ENCODE measurements at places on chromosomes 5 and 9.
A peak's percentile ranks its signal among the peaks of the same experiment; 100 is the strongest.

DNA sequence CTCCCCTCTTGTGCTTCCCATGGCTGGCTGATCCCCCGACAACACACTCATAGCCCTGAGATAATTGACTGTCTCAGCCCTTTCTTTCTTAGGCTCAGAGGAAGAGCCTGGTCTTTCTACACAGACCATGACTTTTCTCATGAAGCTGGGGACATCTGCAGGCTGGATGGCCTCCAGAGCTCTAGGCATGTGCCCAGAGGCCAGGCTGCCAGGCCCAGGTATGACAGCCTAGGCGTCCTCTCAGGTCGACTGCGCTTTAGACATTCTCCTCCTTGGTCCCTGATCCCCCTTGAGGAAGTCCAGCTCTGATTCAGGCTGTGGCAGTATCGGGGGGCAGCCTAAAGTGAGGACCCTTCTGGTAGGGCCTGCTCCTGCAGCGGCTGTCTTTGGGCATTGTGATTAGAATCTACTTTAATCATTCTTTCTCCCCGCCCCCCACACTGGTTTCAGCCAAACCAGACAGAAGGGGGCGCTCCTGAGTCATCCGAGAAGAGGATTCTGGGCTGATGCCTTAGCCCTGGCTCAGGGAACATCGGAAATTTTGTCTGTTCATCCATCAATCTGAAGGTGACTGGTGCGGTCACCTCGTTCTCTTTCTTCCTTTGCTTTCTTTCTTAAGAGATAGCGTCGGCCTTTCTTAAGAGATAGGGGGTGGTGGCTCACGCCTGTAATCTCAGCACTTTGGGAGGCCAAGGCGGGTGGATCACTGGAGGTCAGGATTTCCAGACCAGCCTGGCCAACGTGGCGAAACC lies 66.5 kb upstream of the HSPA9 start:
- DNase-seq, result peak; percentile 59

DNA sequence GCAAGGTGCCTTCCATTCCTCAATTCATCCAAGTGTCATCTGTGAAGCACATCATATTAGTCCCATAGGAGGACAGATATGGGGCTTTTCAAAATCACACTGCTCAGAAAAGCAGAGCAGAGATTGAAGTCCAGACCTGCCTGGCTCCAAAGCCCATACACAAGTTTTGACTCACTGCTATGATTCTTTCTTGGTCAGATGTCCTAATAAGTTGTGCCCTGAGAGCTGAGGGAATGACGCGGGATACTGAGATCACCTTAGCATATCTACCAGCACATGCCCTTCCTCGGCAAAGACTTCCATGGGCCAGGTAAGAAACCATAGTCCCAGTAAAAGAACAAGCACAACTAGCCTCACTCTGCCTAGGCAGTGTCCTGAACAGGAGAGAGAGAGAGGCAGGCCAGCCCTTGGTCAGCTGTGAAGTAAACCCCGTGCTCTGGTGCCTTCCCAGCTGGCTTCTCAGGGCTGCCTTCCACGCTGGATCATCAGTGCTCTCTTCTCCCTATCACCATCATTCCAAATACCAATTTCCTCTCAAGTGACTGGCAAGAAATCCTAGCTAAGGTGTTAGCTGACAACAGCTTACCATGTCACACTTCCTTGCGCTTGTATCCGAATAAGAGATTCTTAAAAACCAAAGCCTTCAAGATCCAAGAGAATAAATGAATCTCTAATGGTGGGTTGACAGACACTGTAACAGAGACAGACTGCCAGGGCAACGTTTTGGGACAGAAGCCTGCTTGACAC lies 73.2 kb downstream of the SIL1 start:
- DNase-seq, result no peak

DNA sequence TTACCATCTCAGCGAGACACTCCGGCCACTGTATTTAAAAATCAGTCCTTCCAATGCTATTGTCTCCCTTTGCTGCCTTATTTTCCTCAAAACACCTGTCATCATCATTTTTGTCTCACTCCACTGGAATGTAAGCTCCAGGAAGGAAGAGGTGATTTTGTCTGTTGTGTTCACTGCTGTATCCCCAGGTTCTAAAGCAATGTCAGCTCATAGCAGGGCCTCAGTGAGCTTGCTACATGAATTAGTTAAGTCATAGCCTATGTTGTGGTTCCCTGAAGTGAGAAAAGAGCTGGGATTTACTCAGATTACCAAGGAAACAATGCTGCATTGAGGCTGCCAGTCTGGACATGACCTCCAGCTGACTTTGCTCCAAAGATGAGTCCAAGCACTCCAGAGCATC lies 137.6 kb upstream of the RASEF start:
- DNase-seq, result no peak

GRCh38 chr5:154783774-154784460 lies 28.7 kb downstream of the LARP1 start:
- no peak for DNase-seq

- no peak for DNase-seq
Measured at GRCh38 chr5:77635917-77636640, 2.4 kb downstream of the OTP start.

DNA sequence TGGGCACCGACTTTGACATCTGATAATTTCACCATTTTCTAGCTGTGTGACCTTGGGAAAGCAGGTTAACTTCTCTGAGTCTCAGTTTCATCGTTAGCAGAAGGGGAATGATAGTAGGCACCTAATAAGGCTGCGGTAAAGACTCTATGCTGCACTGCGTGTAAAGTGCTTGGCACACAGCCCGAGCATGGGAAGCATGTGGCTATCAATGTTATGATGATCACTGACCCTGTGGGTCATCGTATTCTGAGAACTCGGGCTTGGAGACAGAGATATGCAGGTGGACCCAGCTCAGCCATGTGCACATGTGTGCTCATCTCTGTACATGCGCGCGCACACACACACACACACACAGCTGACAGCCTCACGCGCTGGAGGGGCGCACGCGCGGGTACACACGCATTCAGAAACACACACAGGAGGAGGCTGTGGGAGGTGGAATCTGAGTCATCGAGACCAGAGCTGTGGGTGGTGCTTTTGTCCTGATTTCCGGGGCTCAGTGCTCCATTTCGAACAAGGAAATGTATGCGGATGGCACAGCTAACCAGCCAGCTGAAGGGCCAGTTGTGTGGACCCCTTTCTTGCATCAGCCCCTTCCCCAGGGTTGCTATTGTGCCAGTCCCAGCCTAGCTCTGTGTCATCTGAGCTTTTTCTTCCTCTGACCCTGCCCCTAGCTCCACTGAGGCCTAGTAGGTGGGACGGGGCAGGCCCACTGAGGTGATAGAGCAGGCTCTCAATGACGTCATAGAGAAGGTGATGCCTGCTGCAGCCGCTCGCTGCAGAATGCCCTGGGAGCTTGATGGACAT lies 11.1 kb upstream of the ARAP3 start:
- peak; percentile 66 for DNase-seq

GRCh38 chr5:38078161-38078560 lies 180.2 kb upstream of the EGFLAM start:
- no peak for DNase-seq

- DNase-seq, result no peak
Measured at GRCh38 chr5:129459777-129460671, at the start of gene ADAMTS19. Gene ADAMTS19 (plus strand): TSS chr5:129460298. CDS start chr5:129460392, 94 bp downstream.

GRCh38 chr5:98934546-98934945 lies 5.7 kb upstream of the CHD1 start:
- DNase-seq, result no peak

GRCh38 chr5:2441495-2442180 lies 309.8 kb downstream of the IRX2 start:
- no peak for DNase-seq

GRCh38 chr9:18438951-18439350 lies 35.0 kb upstream of the ADAMTSL1 start:
- no peak for DNase-seq

DNA sequence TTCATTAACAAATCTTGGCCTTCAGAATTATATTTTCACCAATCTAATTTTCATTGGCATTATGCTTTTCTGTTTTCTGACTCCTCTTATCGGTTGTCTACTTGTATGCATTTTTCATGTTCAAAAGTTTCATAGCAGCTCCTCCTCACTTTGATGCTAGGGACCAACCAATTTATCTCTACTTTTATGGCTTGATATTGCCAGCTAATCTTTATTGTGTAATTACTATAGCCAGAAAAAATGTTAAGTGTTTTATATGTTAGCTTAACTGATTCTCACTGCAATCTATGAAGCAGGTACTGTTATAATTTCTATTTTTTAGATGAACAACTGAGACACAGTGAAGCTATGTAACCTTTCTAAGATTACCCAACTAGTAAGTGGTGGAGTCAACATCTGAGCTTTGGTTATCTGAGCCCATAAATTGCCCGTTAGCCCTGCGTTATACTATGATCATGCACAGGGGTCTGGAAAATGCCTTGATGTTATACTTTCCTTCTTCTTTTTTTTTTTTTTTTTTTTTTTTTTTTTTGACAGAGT lies 34.4 kb upstream of the TNC start:
- no peak for DNase-seq

GRCh38 chr5:59296317-59297264 lies 596.9 kb downstream of the PDE4D start:
- DNase-seq, result no peak

GRCh38 chr5:102295534-102296177 lies 428 bp downstream of the SLCO4C1 start:
- no peak for DNase-seq

GRCh38 chr9:127519301-127520166 lies 68.2 kb downstream of the LRSAM1 start:
- no peak for DNase-seq

GRCh38 chr5:61076626-61077025 lies 85.6 kb downstream of the SMIM15 start:
- DNase-seq, result no peak

GRCh38 chr9:91625331-91625730 lies 201.7 kb upstream of the NFIL3 start:
- no peak for DNase-seq

- DNase-seq, result no peak
Measured at GRCh38 chr9:134213881-134214341, 49.5 kb upstream of the RNU6ATAC start.

GRCh38 chr5:54884195-54884536 lies 101.2 kb downstream of the ESM1 start:
- no peak for DNase-seq

- no peak for DNase-seq
Measured at GRCh38 chr5:148817606-148818005, 8.8 kb upstream of the ADRB2 start.

GRCh38 chr9:83013867-83014605 lies 48.9 kb downstream of the RASEF start:
- no peak for DNase-seq

- DNase-seq, result no peak
Measured at GRCh38 chr5:100775533-100775855, 127.6 kb downstream of the ST8SIA4 start.

DNA sequence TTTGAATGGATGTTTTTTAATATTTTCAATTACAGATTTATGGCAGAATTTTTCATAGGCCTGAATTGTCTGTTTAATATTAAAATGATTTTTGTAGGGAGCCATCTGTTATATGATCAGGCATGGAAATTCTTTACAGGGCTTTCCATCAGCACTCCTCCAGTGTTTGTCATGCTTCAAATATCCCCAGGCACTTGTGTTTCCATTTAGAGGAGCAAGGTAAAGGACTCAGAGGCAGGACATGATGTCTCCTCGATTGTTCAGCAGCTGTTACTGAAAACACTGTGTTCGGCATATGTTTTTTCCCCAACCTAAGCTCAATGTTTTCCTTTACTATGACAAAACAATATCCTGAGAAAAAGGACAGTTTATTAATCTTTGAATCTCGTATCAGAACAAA lies 172.3 kb upstream of the RFX3 start:
- DNase-seq, result no peak

DNA sequence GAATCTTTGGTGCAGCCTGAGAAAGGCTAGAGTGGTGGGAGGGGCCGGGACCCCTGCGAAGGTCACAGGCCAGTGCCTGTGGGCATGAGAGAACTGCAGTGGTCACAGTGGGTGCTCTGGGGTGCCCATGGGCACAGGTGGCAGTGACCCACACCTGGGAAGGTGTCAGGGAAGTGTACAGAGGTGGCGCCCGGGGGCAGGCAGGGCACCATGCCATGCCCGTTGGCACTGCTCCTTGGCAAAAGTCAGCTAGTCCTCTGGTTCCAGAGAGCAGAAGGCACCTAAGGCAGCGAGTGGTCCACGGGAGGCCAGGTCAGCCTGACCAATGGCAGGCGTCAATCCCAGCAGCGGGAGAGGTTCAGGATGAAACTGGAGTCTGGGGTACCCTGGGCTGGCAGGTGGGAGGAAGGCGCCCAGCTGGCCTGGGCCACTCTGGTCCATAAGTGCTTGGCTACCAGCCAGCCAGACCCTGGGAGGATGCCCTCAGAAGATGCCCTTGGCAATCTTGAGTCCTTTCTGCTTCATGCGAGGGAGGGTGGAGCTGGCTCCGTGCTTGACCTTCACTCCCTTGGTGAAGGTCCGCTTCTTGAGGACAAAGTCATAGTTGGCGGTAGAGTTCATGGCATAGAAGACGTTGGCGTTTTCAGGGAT lies 22.8 kb downstream of the RALGDS start:
- DNase-seq, result no peak

DNA sequence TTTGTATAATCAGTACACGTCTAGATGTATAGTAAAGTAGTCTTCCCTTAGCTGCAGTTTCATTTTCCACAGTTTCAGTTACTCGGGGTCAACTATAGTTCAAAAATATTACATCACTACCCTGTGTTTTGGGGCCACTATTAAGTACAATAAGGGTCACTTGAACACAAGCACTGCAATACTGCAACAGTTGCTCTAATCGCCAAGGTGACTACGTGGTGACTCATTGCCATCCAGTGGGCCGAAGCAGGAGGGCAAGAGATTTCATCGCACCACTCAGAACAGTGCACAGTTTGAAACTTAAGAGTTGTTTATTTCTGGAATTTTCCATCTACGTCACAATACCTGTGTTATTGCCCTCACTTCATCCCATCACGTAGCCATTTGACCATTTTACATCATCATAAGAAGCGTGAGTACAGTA lies at the start of gene ARL14EPL:
TSS of gene ARL14EPL (plus strand) at position 379 of the 424 bp plus-strand sequence. CDS start 18,994 bp downstream, outside the sequence.
- no peak for DNase-seq

GRCh38 chr9:110599468-110599867 lies 19.9 kb upstream of the SVEP1 start:
- no peak for DNase-seq

DNA sequence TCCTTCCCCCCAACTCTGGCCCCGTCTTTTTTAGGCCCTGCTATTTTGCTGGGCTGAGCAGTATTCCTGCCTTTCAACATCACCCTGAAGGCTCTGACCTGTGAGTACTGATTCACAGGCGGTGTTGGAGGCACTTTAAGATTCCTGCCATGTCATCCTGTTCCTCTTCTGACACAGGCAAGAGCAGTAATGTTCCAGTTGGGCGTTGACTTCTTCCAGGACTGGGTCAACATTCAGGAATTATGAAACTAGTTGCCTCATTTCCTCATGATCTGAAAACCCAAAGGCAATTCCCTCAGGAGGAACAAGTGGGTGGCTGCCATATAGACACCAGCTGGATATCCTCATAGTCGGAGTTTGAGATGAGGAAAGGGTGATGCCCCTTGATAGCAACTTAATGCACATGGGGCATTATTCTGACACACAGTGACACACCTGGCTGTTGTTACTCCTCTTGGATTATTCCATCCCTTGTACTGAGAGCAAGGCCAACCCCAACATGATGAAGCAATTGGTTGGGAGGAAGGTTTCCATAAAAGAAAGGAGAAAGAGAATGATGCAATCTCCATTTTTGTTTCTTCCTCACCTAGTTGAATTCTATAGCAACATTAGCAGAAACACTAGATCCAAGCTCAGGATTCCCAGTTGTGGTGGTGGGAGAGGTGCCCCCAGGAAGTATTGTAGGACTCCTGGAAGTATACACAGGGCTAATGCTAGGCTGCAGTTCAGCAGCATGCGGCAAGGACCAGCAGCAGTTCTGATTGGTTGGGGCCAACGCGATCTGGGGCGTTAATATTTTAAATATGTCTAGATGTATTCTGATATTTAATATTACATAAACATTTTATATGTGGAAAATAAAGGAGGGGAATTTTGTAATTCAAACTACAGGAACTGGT lies 19.6 kb upstream of the GLRX start:
- DNase-seq, result no peak

Data from stimulated activated CD4-positive, alpha-beta T cell treated with anti-CD3 and anti-CD28 coated beads, TNF-alpha, amount 100 ng/mL, for 4 hours (primary cell).